ENCODE measurements at places on chromosomes 12 and 14.
A peak's percentile ranks its signal among the peaks of the same experiment; 100 is the strongest.

- no peak for DNase-seq
Measured at GRCh38 chr14:93956514-93957332, 19.6 kb downstream of the ASB2 start.

DNA sequence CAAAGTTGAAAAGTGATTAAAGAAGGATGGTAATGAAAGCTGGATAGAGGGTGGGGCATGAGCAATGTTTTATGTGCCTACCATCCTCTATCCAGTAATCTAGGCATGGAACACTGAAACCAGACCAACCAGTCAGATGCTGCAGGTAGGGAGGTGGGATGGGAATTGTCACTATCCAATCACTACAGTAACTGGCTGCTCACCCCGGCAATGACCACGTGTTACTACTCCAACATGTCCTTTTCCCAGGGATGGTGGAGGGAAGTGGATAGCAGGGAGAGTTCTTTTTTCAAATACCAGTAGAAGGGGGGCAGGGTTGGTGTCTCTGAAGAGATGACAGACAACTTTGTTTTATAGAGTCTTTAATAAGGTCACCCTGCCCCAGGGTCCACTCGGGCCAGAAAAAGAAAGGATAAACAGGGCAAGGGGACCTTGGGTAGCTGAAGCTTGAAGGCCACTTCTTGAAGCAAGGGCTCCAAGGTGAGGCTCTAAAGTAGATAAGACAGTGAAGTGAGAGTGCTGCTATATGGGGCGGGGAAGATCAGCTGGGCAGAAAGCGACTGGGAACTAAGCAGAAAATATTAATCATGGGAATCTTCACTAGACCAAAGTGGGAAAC, 14.7 kb upstream of the CDH24 start:
- no peak for DNase-seq

GRCh38 chr12:96879301-96879700, 27.8 kb upstream of the NEDD1 start:
- DNase-seq = no peak

DNA sequence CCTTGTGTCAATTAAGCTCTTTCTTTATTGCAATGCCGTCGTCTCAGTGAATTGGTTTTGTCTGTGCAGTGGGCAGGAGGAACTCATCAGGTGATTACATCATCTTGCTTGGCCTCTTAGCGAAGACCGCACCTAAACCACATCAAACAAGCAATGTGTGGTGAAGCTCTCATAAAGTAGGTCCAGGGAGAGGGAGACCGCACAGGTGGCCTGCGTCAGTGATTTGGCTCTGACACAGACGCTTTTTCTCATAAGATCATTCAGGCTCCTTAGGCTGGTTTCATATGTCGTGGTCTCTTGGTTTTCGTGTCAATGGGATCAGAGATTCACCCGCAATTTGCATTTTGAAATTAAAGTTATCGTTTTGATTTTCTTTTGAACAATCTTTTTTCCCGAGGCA, 6.7 kb upstream of the TESC start:
- DNase-seq = peak; percentile 39

DNA sequence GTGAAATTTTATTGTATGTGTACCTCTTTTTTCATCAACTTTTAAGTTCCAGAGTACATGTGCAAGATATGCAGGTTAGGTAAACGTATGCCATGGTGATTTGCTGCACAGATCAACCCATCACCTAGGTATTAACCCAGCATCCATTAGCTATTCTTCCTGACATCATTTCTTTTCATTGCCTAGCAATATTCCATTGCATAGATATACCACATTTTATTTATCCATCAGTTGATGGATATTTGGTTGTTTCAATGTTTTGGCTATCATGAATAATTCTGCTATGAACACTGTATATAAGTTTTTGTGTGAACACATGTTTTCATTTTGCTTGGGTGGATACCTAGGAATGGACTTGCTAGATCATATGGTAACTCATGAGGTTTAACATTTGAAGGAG, 439.9 kb upstream of the SOX5 start:
- DNase-seq = no peak

GRCh38 chr12:126898562-126898961, 1368.4 kb upstream of the TMEM132C start:
- no peak for DNase-seq

- no peak for DNase-seq
Measured at GRCh38 chr14:52898496-52898895, 52.4 kb downstream of the FERMT2 start.

- no peak for DNase-seq
Measured at GRCh38 chr12:10395390-10395998, 5.7 kb upstream of the KLRK1 start.

DNA sequence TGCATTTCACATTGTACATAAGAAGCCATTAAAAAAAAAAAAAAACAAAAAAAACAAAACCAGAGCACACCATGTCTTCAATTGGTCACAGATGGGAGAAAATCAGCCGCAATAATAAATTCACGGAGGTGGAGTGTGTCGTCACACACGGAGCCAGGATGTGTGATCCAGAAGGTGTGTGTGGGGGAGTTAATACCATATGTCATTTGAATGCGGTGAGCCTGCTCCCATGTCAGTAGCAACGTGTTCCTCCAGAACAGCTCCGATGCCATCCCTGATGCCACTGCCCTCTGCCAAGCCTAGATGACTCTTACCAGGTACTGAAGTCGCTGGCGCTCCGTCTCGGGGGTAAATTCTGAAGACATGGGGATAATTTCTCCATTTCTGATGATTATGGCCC, 197.8 kb downstream of the PPM1H start:
- no peak for DNase-seq

GRCh38 chr14:53355581-53356112, 202.5 kb upstream of the DDHD1 start:
- no peak for DNase-seq

- no peak for DNase-seq
Measured at GRCh38 chr14:78586681-78587080, 416.5 kb downstream of the NRXN3 start.

DNA sequence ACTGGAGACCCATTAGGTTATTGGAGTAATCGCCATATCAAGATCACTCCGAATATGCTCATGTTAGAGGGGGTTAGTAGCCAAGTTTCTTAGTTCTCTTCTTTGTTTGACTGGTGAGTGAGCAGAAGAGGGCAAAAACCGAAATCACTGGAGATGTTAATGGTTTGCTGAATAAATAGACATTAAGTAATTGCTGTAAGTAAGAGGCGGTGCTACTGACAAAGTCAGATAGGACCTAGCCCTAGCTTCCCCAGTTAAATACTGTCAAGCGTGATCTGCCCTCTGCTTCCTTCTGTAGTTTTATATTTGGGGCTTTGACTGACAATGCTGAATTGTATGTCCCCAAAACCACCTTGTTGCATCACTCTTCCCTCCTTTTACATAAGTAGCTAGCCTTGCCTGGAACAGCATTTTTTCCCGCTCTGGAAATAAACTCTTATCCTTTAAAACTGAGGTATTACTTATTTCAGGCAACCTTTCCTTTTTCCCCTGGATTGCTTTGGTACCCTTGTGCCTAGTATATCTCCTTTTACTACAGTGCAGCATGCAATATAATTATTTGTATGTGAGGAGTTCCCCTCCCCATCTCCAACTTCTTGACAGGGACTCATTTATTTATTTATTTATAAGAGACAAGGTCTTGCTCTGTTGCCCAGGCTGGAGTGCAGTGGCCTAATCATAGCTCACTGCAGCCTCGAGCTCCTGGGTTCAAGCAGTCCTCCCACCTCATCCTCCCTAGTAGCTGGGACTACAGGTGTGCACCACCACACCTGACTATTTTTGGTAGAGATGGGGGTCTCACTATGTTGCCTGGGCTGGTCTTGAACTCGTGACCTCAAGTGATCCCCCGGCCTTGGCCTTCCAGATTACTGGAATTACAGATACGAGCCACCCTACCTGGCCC, 1.4 kb downstream of the SNRPF start:
- no peak for DNase-seq

GRCh38 chr14:53338192-53338591, 185.1 kb upstream of the DDHD1 start:
- DNase-seq = no peak

DNA sequence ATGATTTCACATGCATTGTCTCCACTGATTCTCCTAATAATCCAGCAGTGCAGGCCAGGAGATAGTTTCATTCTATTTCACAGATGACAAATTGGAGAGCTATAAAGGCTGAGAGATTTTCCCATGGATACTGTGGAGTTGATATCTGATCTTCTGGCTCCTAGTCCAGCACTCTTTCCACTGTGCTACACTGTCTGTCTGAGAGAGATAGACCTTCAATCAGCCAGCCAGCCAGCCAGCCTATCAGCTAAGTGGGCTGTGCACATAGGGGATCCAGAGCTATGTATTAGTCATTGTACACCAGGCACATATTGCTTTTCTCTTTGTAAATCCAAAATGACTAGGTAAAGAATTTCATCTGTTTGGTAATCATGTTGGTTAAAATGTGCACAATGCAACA, 91.8 kb upstream of the ATP2B1 start:
- DNase-seq = no peak

DNA sequence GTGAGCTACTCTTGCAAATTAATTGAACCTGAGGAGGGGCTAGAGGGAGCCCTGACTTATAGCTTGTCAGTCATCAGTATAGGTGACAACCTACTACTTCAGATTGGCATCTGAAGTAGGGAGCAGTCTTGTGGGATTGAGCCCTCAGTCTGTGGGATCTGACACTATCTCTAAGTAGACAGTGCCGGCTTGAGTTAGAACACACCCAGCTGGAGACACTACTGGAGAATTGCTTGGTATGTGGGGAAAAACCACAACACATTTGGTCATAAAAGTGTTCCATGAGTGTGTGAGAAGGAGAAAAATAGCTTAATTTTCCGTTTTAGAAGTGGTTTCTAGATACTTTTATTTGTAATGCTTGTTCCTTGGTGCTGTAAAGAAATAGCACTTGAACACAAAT, 30.5 kb upstream of the DDHD1 start:
- no peak for DNase-seq

GRCh38 chr12:31002999-31003398, 70.7 kb upstream of the DDX11 start:
- DNase-seq = no peak

- DNase-seq = no peak
Measured at GRCh38 chr14:89805501-89805900, 149.0 kb downstream of the EFCAB11 start.

GRCh38 chr12:6526201-6526600, 8.1 kb upstream of the GAPDH start:
- DNase-seq = no peak

DNA sequence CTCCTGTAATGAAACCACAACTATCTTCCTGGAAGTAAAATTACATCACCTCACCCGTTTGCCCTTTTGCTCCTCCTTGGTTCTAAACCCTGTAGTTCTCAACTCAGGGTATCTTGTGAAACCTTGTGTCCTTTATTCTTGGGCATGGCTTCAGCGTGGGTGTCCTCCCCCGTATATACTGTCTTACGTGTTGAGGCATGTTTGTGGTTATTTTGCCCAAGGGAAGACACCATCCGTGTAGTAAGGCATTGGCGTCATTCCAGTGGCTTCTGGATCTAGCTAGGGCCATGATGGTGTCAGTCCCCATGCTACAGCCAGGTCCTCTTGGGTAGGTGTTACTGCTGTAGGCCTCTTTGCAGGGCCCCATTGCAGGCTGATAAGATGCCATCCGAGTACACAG, 115.4 kb downstream of the ZFP36L1 start:
- DNase-seq = no peak

DNA sequence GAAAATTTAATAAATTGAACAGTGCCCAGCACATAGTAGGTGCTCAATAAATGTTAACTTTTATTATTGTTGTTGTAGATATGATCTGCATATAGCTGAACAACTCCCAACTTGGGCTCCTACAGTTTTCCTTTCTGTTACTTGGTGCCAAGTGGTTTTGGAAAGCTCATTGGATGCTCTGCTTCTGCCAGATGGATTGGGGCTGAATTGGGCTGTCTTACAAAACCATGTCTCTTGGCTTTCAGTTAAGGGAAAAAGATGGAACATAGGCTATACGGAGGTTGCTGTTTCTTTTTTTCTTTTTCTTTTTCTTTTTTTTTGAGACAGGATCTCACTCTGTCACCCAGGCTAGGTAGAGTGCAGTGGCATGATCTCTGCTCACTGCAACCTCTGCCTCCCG, 140.7 kb upstream of the PWP1 start:
- no peak for DNase-seq

DNA sequence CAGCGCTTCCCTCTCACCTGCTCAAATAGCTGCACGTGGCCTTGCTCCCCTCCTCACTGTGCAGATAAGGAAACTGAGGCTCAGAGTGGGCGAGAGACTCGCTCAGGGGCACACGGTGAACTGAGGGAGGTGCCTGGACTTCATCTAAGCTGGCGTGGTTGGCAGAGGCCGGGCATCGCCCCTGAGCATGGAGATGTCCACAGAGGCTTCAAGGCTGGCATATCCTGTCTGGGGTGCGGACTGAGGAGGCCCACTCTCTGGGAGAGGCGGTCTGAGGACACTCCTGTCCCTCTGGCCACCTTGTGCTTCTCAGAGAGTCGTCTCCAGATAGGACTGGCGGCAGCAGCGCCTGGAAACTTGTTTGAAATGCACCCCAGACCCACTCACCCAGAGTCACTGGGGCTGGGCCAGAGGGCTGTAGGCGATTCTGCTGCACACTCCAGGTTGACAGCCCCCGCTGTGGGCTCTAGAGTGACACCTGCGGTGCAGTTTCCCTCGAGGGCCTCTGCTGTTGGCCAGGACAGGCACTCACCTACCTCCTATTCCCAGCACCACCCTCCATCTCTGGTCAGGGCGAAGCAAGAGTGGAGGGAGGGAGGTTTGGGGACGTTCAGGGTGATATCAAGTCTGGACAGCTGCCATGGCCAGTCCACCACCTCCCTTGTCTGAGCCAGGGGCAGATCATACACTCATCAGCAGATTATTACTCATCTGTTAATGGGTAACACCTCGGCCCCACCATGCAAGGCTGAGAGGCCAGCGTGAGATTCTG, 11.2 kb upstream of the LBHD2 start:
- no peak for DNase-seq

DNA sequence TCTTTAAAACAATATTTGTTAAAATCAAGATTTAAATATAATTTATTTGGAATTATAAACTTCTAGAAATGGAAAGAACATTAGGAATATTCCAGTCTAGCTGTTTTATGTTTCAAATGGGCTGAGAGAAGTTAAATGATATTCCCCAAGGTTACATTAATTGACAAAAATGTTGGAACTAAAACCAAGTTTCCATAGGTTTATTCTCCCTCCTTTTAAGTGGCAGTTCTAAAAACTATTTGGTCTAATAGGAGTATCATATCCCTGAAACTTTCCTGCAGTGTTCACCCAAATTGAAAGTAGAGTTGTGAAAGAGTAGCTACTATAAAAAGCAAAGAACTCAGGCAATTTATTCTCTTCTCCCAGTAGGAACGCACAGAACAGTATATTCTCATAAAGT, 1185.5 kb downstream of the LRFN5 start:
- DNase-seq = no peak

DNA sequence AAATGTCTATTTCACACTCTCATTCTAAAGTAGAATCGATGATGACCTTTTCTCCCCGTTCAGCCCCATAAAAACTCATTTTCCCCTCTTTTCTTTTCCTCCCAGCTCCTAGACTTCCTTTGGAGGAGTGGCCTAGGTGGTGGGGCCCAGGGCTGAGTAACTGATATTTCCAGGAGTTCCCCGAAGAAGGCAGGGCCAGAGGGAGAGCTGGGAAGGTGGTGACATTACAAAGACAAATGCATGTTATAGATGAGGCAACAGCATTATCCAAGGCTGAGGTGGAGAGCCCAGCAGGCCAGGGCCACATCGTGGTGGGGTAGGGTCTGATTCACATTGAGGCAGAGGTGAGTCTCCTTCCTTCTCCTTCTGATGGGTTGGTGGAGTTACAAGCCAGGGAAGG, 22.2 kb upstream of the HDAC7 start:
- DNase-seq = no peak
